Naive thymus-derived CD4-positive, alpha-beta T cell (primary cell): ENCODE measurements at places on chromosomes 3 and 15. TPM values are rescaled to one million over a fixed set of nuclear protein-coding genes. Genes with fewer than 3 reads are reported as not detected.

Gene HACL1
- 36.5 TPM for total RNA-seq

DNA sequence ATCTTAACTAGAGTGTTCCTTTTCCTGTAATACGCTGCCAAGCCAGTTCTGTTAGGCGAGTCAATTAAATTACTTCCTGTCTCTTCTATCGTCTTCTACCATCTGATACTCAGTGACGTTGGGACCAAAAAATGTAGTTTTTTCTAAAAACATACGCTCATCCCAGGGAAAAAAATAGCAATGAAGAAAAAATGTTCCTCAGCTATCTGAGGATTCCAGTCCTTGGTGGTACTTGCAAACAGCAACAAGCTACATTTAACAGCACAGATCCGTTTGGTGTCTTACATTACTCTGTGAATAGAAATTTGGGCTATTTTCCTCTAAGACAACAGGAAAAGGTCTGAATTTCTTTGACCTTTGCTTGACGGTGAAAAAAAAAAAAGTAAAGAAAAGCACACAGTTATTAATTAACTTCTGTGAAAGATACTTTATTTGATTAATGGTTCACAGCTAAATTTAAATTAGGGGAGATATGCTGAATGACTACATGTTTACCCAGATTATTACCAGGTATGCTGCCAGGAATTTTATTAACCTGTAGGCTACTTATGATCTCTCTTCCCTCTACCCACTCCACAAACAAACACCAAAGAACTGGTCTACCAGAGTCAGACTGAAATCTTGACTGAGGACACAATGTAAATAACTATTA lies 254.4 kb upstream of the ZPLD1 start:
- no peaks in the 10 kb centered on the region for H3K36me3 ChIP-seq
- DNase-seq = peak; percentile 49
- no peaks in the 10 kb centered on the region for H3K4me1 ChIP-seq
- H3K4me3 ChIP-seq = no peak overlapping the region
- H3K27ac ChIP-seq = peak overlapping the region; percentile 73

DNA sequence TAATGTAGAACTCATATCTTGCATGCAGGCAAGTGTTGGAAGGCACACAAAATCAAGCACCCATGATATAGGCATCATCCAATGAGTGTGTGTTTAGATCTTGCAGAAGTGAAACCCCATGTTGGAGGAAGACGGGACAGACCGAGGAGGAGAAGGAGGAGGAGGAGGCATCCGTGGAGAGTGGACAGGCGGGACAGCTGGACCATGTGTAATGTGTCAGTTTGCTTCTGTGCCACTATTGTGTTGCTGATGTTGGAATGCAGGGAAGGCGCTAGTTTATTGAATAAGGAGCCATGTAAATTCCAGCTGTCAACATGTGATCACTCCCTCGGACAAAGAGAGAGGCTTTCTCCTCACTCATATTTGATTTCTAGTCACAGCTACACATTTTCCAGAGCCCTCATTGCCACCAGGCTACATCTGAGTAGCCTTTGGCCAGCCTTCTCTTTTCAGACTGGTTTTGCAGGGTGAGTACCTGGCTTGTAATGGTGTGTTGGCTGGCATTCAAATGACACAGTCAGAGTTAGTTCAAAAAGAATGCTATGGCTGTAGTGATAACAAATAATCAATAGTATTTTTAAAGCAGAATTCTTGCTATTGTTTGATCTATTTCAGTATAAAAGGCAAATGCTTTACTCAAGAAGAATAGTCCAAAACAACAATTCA lies 1037.6 kb upstream of the NR2F2 start:
- H3K27me3 ChIP-seq = no peaks in the 10 kb centered on the region
- H3K27ac ChIP-seq = no peak overlapping the region
- H3K4me1 ChIP-seq = no peaks in the 10 kb centered on the region
- DNase-seq = no peak
- H3K36me3 ChIP-seq = no peaks in the 10 kb centered on the region

GRCh38 chr15:92305343-92305742 lies 88.3 kb upstream of the ST8SIA2 start:
- H3K4me3 ChIP-seq = no peak overlapping the region
- DNase-seq = no peak
- no peaks in the 10 kb centered on the region for H3K36me3 ChIP-seq
- H3K27me3 ChIP-seq = peaks cover 5% of the 10 kb centered on the region
- H3K4me1 ChIP-seq = no peaks in the 10 kb centered on the region

DNA sequence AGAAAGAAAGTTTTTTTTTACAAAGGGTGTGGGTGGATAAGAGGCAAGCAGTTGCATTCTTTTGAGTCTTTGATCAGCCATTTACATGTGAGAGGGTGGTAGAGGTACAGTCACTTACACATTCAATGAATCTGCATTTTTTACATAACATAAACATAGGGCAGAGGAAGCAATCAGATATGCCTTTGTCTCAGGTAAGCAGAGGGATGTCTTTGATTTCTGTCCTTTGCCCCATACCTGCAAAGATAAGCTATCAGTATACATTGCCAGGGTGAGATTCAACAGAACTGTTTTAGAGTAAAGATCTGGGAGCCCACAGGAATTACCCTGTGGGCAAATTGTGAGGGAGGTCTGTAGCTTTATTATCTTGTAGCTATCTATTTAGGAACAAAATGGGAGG lies 5.4 kb upstream of the PPP1R2 start:
- peaks cover 83% of the 10 kb centered on the region for H3K4me1 ChIP-seq
- H3K27me3 ChIP-seq = no peaks in the 10 kb centered on the region
- H3K4me3 ChIP-seq = peak overlapping the region; percentile 46
